ENCODE measurements at places on chromosomes 11 and 22.

DNA sequence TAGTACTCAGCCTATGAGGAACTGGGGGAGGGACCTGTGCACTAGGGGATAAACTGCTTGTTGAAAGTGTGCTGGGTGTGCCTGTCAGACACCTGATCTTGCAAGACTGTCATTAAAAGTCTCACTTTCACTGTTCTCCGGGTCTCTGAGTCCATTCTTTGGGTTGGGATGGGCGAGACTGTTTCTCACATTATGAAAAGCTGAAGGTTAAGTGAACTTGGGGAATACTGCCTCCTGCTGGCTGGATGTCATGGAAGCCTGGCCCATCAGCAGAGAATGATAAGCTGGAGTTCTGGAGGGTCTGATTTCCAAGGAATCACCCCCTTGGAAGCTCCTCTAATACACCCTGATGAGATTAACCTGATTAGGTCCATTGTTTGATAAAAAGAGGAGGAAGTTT is 9.0 kb upstream of the VPREB1 start:
- DNase-seq = peak; percentile 58

- DNase-seq = no peak
Measured at GRCh38 chr22:39223091-39223710, 21.6 kb downstream of the PDGFB start.

- DNase-seq = no peak
Measured at GRCh38 chr11:12547953-12548650, 126.1 kb upstream of the TEAD1 start.

GRCh38 chr22:32951807-32952153 is 106.4 kb downstream of the SYN3 start:
- no peak for DNase-seq

- no peak for DNase-seq
Measured at GRCh38 chr11:9664276-9665171, 647 bp downstream of the SWAP70 start.

GRCh38 chr22:48424201-48424627 is 1403.5 kb downstream of the BRD1 start:
- DNase-seq = no peak

DNA sequence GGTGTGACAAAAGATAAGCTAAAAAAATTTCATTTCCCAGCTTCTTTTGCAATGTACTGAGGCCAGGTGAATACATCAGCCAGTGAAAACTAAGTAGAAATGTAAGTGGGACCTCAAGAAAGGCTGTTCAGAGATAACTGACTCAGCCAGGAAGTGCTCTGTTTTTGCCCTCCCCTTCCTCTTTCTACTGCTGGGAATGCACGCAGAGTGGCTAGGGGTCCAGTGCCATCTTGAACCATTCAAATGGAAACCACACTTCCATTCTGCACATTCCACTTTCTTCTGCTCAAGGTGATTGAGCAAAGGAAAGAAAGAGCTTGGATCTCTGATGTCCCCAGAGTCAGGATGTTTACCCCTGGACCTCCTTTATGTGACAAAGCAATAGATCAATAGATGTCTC is 27.8 kb upstream of the LMO2 start:
- no peak for DNase-seq

DNA sequence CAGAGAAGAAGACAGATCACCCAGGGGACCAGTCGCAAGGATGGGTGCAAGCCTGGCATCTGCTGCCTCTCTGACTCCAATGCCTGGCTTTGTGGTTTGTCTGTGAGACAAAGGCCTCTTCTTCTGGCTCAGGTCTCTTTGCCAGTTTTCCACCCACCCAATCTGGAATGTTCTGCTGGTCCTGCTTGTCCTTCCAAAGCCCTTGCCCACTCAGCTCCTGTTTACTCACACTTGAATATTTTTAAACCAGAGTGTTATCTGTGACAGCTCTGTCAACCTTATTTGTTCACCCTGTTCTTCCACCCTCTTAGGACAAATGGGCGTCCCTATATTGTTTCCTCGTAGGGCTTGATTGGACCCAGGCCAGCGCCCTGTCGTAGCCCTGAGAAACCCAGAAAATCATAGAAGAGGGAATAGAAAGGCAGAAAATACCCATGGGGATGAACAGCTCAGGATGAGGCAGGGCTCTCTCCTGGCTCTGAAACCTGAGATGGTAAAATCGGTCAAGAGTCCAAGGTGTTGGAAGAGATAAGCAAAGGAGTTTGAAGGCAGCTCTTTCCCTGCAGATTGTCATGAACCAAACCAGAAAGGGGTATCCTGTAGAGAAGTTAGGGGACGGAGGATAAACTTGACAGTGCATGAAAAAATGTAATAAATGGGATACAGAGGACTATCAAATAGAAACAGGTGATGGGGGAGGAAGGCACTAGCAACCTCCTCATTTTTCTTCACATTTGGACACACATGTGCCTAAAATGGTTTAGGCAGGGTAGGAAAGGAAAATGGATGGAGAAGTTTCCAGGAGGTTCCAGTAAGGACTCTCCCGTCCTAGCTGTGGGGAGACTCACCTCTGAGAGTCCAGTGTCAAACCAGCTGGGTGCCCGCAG is 651 bp downstream of the CRYAB start:
- DNase-seq = no peak

Data from activated naive CD4-positive, alpha-beta T cell treated with Interleukin-2 at 50 U/mL for 16 hours (primary cell).